PC-9 (cell line): ENCODE measurements at places on chromosomes 3 and 15. TPM values are rescaled to one million over a fixed set of nuclear protein-coding genes. Genes with fewer than 3 reads are reported as not detected.

The ITGA11 gene
- 0.18 and 0.70 TPM in 2 replicates for total RNA-seq

The ZNF501 gene
- 2.6 and 3.9 TPM in 2 replicates for total RNA-seq

The STXBP5L gene
- not detected in 2 replicates for total RNA-seq

The IL17RD gene
- total RNA-seq: 7.9 and 8.3 TPM in 2 replicates

The DAZL gene
- total RNA-seq: not detected in 2 replicates

The P2RY1 gene
- 0.88 and 1.2 TPM in 2 replicates for total RNA-seq

The GOLGA6L10 gene
- 2.2 and 2.3 TPM in 2 replicates for total RNA-seq

The RTF1 gene
- total RNA-seq: 35.0 and 55.7 TPM in 2 replicates

The RGMA gene
- 3.3 and 3.6 TPM in 2 replicates for total RNA-seq

The SAMMSON gene
- not detected in 2 replicates for total RNA-seq

The EFCC1 gene
- 0.24 and 0.43 TPM in 2 replicates for total RNA-seq

The GABRB3 gene
- total RNA-seq: 4.9 and 6.3 TPM in 2 replicates

The HYPK gene
- total RNA-seq: 10.1 and 14.4 TPM in 2 replicates

The BOC gene
- 3.0 and 6.2 TPM in 2 replicates for total RNA-seq

The IGDCC3 gene
- total RNA-seq: 0.22 and 0.38 TPM in 2 replicates

The IL17RB gene
- total RNA-seq: not detected in 2 replicates

The RASGRP1 gene
- total RNA-seq: 0.39 and 1.5 TPM in 2 replicates

The MON1A gene
- 4.8 and 5.5 TPM in 2 replicates for total RNA-seq

The RAD51 gene
- total RNA-seq: 19.8 and 22.5 TPM in 2 replicates

The CELF6 gene
- total RNA-seq: not detected in 2 replicates

The IL5RA gene
- not detected in 2 replicates for total RNA-seq

The CCRL2 gene
- 1.2 TPM in 2 replicates for total RNA-seq

The LRRC2 gene
- 0.08 and 0.22 TPM in 2 replicates for total RNA-seq

The LIPH gene
- 38.4 and 44.7 TPM in 2 replicates for total RNA-seq

The SPATA12 gene
- 0.43 and 0.57 TPM in 2 replicates for total RNA-seq

The ATP13A5 gene
- not detected in 2 replicates for total RNA-seq

The CLSTN2 gene
- total RNA-seq: not detected in 2 replicates

The SLC33A1 gene
- total RNA-seq: 22.4 and 28.6 TPM in 2 replicates

The GOLGA8S gene
- total RNA-seq: 0.09 TPM in 1 of 2 replicates, not detected in the other

The LOXL1 gene
- total RNA-seq: 35.8 and 50.7 TPM in 2 replicates

The EPHB3 gene
- total RNA-seq: 12.0 and 15.7 TPM in 2 replicates

The NME9 gene
- total RNA-seq: 1.3 TPM in 1 of 2 replicates, not detected in the other

The AMT gene
- 12.9 and 17.6 TPM in 2 replicates for total RNA-seq

The FAM107A gene
- total RNA-seq: not detected in 2 replicates

The SLC9A9 gene
- 1.7 and 2.7 TPM in 2 replicates for total RNA-seq

The NEIL1 gene
- 21.3 and 27.1 TPM in 2 replicates for total RNA-seq

The ANKUB1 gene
- not detected in 2 replicates for total RNA-seq

The MINAR1 gene
- total RNA-seq: 0.15 and 0.22 TPM in 2 replicates

The MITF gene
- 15.5 and 17.2 TPM in 2 replicates for total RNA-seq

The DLEC1 gene
- 0.35 and 0.45 TPM in 2 replicates for total RNA-seq

The NSUN3 gene
- 18.8 and 19.8 TPM in 2 replicates for total RNA-seq

The OR5K2 gene
- total RNA-seq: not detected in 2 replicates

The CLDN16 gene
- total RNA-seq: 0.20 and 0.46 TPM in 2 replicates

The CAV3 gene
- total RNA-seq: 0.24 TPM in 1 of 2 replicates, not detected in the other

The SHF gene
- total RNA-seq: 6.1 and 6.3 TPM in 2 replicates

The IRAK2 gene
- 2.6 and 2.7 TPM in 2 replicates for total RNA-seq

The TGM5 gene
- total RNA-seq: 0.39 and 1.7 TPM in 2 replicates

The MKRN3 gene
- total RNA-seq: 26.1 and 28.0 TPM in 2 replicates

The SOX14 gene
- total RNA-seq: not detected in 2 replicates

The MEGF11 gene
- total RNA-seq: not detected in 2 replicates

The ZNF774 gene
- 6.2 and 6.3 TPM in 2 replicates for total RNA-seq

The CCR8 gene
- total RNA-seq: not detected in 2 replicates

The GOLGA6A gene
- 1.2 TPM in 1 of 2 replicates, not detected in the other for total RNA-seq

The IL20RB gene
- total RNA-seq: 3.8 and 7.2 TPM in 2 replicates

The ZNF80 gene
- not detected in 2 replicates for total RNA-seq

The GOLGA6B gene
- total RNA-seq: 0.22 TPM in 1 of 2 replicates, not detected in the other

The RNF168 gene
- 49.3 and 60.6 TPM in 2 replicates for total RNA-seq
